ENCODE measurements at places on chromosomes 1 and 21.

GRCh38 chr1:233625510-233625981 is 11.6 kb downstream of the KCNK1 start:
- no peak for DNase-seq

DNA sequence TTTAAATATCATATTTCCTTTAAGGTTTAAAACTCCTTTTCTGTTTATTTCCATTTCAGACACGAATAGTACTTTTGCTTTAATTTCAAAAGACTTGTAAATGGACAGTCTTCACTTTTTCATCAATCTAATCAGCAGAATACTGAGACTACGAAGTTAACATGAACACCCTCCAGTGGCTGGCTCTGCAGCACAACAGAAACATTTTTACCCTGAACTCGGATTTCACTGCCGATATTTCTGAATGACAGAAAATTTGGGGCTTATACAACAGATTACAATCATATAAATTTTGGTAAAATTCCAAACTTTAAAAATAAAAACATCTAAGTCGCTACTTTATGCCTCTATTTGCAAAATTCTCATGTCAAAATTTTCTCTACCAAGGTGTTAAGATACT is 86.2 kb downstream of the AKT3 start:
- no peak for DNase-seq

- peak; percentile 70 for DNase-seq
Measured at GRCh38 chr1:6464514-6464836, 1.5 kb downstream of the TNFRSF25 start.

DNA sequence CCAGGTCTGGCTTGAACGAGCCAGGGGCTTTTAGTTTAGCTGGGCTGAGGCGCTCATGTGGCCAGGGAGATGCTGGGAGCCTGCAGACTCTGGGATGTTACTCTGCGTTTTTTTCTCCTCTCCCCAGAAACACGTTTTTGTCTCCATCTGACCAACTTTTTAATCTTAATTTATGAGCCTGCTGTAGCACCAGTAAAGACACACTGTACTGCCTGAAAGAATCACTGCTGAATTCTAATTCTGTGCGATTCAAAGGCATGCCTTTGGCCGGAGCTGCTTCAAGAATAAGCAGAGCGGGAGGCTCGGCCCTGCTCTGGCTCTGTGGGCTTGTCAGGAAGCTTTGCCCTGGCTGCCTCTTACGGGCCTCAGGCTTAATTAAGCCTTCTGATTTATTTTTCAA is 129.5 kb downstream of the CAMTA1 start:
- DNase-seq: no peak

DNA sequence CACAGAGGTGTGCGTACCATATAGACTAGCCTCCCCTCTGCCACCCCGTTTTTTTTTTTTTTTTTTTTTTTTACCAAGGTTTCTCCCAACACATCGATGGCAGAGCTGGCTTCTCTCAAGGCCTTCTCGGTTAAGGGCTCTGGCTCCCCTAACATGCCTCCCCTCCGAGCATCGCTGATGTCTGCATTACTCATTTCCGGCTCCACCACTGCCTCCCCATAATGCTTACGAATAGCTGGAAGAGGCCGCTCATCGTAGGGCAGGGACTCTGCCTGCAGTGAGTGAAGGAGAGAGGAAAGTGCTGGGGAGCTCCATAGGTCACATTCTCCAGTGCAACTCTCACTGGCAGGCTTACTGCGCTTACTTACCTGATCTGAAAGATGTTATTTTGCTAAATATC is 20.6 kb downstream of the CEP104 start:
- no peak for DNase-seq

GRCh38 chr1:998995-999724 is 737 bp downstream of the HES4 start:
- no peak for DNase-seq

DNA sequence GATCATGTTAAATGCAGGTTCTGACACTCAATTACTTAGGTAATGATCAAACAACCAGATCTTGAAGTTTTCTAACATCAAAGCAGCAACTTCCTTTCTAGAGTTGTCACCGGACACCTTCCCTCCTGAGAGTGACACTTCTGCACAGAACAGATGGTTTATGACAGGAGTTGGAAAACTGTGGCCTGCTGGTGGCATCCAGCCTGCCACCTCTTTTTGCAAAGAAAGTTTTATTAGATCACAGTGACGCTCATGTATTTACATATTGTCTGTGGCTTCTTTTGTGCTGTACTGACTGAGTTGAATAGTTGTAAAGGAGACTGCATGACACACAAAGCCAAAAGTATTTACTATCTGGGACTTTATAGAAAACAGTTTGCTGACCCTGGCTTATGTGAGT is 28.3 kb downstream of the DDR2 start:
- no peak for DNase-seq

DNA sequence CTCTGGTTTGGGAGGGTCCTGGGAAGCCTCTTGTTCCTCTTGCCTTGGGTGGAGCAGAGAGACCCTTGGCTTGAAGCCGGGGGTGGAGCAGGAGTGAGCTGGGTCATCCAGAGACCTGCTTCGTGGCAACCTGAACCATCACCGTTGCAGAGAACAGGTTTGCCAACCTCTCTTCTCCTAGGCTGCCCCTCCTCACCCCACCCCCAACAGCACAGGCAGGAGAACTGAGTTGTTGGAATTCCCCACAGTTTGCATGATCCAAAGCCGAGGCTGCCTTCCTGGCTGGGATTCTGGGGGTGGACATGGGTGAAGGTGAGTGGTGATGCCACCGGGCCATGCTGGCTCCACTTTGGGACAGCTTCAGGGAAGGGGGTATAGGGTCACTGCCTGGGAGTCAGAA is 2.2 kb downstream of the WNT4 start:
- no peak for DNase-seq

GRCh38 chr1:227764019-227764391 is 28.8 kb downstream of the SNAP47 start:
- no peak for DNase-seq

- DNase-seq: no peak
Measured at GRCh38 chr1:35390600-35391494, 122.3 kb downstream of the ZMYM4 start.

- no peak for DNase-seq
Measured at GRCh38 chr21:39318091-39318959, 4.9 kb upstream of the BRWD1 start.

DNA sequence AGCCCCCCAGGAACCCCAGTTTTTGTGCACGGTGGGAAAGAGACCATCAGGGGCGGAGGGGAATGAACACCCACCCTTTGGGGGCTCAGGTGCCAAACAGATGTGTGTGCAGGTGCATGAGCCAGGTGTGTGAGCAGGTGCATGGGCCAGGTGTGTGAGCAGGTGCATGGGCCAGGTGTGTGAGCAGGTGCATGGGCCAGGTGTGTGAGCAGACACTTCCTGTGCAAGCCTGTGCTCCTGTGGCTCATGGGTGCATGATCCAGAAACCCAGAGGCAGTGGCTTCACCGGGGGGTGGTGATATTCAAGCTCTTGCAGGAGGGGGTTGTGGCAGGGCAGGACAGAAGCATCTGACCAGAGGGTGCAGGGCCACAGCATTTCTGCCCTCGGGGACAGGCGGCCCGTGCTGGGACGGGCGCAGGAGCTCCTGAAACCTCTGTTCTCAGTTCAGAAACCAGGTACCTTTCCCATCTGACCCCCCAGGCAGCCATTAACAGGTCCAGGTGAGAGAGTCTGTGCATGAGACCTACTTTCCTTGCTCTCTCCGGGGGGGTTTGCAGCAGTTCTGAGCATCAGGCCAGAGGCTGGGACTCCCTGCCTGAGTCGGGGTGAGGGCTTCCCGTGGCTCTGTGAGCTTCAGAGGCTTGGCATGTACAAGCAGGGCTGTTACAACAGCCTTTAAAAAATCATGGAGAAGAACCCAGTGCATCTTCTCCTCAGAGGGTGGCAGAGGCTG is 29.1 kb downstream of the COL18A1 start:
- DNase-seq: no peak

DNA sequence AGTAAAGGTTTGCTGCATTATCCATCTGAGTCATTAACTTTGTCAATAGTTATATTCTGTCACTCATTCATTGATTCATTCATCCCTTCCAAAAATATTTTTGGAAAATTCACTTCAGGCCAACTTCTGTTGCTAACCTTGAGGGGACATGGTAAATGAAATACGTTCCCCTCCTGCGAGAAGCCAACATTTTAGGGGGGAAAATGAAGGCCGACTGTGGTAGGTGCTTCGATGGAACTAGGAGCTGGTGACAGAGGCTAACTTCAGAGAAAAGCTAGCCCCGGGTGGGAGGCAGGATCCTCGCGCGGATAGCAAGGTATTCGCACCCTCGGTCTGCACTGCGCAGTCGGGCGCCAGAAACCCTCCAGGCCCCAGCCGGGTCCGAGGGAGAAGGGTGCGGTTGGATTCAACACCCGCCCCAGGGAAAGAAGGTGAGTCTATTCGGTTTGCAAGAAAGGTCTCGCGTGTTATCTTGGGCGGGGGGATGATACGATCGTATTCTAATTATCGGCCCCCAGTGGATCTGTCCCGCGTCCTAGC is 646 bp upstream of the RRP15 start:
- DNase-seq: no peak

DNA sequence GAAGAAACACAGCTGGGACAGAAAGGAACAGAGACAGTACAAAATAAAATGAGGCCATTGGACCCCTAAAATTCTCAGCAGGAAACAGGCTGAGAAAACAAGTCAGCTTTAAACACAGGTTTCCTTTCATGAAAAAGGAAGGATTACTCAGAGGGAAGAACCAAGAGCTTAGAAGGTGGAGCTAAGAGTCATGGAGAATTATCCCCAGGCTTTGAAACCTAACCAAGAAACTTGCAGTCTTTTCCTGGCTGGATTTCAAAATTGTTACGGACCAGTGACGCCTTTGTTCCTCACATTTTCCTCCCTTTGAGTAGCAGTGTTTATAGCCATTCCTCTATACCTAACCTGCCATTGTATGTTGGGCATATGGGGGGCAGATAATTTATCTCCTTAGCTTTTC is 8.8 kb downstream of the HMGB4 start:
- DNase-seq: no peak

GRCh38 chr1:170261669-170262068 is 115.9 kb downstream of the NTMT2 start:
- DNase-seq: no peak

DNA sequence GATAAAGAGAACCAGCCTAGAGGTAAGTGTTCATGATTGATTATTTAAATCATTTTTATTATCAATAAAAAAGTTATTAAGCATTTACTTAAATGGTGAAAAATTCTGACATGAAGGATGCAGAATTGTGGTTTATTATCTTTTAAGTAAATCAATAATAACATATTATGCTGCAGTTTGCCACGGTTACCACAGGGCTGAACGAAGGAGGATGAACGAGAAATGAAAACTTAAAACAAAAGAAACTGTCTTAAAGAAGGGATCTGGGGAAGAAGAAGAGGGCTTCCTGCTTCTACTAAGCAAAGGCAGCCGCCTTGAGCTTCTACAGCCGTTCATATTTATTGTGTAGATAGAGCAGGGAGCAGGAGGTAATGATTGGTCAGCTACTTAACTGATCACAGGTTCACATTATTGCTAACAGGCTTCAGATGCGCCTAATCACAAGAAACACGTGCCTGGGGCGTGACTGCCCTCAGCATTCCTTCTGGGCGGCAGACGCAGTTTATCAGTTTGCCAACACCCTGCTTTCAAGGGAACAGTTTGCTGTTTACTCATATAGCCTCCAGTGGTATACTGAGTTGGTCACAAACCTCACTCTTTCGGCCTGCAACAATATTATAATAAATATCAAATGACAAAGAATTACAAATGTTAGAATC is 5.8 kb upstream of the FNBP1L start:
- no peak for DNase-seq

GRCh38 chr1:85580872-85581801 is 576 bp downstream of the CCN1 start:
- DNase-seq: peak; percentile 80

DNA sequence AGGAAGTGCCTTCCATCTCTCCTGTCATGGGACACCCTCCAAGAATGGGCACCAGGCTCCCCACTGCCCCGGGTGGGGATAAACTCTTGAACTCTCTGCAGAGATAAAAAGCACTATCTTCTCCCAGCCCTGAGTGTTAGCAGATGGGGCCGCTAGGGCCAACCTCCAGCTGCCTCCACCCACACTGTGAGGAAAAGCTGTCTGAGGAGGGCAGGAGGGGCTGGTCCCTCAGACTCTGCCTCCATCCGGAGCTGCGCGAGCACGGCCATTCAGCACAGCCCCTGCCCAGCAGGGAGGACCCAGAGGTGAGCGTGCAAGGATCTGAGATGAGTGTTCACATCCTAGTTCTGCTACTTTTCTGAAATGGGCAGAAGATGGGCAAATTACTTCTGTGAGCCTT is 51.8 kb upstream of the TRABD2B start:
- no peak for DNase-seq

DNA sequence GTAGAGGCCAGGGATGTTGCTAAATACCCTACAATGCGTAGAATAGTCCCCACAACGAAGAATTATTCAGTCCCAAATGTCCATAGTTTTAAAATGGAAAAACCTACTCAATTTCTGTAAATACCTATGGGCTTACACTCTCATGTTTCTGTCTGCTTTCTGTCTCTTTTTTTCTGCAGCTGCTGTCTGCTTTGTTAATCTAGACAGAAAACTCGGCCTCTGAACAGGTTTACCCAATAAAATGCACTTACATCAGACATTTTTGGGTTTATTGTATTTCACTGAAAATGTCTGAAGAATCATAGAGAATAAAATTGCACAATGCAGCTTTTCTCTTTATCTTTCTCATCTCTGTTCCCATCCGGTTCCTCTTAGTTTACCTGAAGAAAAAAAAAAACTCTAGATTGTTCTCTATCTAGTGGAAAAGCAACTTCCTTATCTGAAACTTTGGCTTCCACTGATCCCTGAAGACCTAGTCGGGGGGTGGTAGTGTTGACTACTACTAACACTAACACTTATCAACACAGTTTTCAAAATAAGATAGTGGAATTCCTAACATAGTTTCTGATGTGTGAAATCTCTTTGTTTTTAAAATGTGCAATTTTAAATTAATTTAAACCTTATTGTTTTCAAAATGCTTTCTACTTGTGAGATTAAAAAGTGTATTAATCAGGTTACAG is 76.9 kb upstream of the CCDC190 start:
- DNase-seq: no peak

- DNase-seq: peak; percentile 28
Measured at GRCh38 chr1:10965546-10966226, 46.8 kb upstream of the TARDBP start.

DNA sequence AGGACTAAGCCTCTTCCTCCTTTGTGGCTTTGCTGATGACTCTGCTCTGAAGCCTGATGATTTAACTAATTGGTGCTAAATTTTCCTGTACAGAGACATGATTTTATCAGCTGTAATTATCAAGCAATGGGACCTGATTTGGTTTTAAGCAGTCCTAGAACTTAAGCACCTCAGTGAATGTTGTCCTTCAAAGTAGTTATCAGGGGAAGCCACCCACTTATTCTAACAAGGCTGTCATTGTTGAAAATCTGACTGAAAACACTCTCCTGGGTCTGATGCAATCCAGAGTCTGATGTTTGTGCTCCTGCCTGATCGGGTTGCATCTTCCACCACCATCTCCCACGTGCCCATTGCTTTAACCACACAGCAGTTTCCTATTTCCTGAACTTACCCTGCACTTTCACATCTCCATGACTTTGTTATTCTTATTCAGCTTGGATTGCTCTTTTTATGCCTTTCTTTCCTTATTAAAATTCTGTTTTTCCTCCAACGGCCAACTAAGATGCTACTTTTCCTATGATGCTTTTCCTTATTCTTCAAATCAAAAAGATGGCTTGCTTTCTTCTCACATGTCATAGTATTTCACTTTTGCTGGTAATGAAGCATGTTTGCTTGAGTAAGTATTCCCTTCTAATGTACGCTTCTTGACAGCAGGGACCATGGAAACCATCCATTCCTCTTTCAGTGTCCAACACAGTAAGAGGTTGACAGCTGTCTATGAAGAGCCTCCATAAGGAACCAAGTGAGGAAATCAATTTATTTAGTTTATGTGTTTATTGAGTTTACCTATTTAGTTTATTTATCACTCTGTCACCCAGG is 55.0 kb downstream of the S1PR1 start:
- peak; percentile 51 for DNase-seq

All from activated T-cell treated with anti-CD3 and anti-CD28 coated beads, Interleukin-2, amount 50 U/mL, for 48 hours (primary cell).